WERI-Rb-1 (cell line): ENCODE measurements at places on chromosomes 5 and 9.

DNA sequence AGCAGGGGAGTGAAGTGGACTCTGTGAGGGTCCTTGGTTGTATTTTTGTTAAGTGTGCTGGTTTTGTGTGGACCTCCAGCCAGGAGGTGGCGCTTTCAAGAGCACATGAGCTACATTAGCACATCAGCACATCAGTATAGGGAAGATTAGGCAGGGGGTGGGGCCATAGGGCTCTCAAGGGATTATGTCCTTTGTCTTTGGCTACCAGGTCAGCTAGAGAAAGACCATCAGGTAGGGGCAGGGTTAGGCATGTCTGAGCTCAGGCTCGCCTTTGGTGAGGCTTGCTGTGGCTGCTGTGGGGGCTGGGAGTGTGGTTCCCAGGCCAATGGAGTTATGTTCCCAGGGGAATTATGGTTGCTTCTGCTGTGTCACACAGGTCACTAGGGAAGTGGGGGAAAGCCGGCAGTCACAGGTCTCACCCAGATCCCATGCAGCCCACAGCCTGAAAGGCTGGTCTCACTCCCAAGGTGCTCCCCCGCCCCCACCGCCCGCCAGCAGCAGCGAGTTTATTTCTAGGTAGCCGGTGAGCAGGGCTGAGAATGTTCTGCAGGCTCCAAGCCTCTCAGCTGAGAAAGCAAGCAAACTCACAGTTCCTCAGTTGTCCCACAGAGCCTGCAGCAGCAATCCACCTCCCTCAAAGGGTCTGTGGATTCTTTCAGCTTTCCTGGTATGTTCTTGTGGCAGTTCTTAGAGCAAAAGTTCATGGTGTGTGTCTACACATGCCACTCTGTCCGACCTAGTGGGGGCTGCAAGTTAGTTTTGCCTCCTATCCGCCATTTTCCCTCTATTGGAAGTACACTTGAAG is 13.7 kb downstream of the OR1J1 start:
- DNase-seq = peak; percentile 89

GRCh38 chr9:77748214-77748772 is 100.2 kb upstream of the GNA14 start:
- no peak for DNase-seq

- DNase-seq = no peak
Measured at GRCh38 chr9:112325600-112325999, 7.8 kb downstream of the PTBP3 start.

DNA sequence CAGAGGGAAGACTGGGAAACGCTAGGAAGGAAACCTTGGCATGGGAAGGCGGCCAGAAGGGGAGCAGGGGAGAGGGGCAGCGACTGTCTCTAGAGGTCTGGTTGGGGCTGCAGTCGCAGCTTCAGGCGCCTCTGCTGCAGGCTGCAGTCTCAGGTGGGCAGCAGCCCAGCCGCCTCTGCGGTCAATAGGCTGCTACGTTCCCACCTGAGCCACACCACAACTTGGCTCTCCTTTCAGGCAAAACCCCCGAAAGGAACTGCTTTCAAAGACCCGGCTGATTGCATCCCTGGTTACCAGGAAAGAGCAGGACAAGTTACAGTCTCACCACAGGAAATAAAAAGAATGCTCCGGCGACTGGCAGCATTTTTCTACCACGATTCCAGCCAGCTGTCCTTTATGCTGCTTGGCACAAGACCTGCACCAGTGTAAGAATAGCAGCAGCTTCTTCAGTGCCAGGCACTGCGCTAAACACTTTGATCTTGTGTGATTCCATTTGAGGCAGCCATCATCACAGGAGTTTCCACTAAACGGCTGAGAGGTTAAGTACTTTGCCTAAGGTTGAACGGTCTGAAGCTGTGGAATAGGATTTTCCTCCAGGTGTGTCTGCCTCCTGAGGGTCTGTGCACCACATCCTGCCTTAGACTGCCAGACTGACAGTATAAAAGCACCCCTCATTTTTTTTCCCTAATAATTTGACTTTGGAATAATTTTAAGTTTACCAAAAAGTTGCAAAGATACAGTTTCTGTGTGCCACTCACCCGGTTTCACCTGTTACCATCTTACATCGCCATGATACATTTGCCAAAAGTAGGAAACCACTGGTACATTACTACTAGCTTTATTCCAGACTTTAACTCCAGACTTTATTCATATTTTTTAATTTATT is 7.5 kb downstream of the RPS14 start:
- no peak for DNase-seq

GRCh38 chr9:108416324-108416723 is 439.5 kb downstream of the ACTL7B start:
- no peak for DNase-seq

GRCh38 chr5:93331863-93332262 is 249.2 kb downstream of the NR2F1-AS1 start:
- DNase-seq = no peak

- no peak for DNase-seq
Measured at GRCh38 chr5:16437977-16438376, 27.6 kb downstream of the ZNF622 start.

DNA sequence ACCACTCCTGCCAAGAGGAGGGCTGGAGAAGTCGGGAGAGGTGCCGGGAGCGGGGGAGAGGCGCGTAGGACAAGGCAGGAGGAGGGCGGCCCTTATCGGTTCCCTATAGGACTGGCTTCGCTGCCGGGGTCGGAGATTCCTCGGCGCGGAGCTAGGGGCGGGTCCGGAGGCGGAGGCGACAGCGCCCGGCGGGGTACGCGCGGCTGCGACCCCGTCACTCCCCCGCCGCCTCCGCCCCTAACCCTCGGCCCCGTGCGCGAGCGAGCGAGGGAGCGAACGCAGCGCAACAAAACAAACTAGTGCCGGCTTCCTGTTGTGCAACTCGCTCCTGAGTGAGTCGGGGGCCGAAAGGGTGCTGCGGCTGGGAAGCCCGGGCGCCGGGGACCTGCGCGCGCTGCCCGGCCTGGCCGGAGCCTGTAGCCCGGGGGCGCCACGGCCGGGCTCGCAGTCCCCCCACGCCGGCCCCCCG is 2.0 kb downstream of the GLIS3 start:
- DNase-seq = peak; percentile 21

DNA sequence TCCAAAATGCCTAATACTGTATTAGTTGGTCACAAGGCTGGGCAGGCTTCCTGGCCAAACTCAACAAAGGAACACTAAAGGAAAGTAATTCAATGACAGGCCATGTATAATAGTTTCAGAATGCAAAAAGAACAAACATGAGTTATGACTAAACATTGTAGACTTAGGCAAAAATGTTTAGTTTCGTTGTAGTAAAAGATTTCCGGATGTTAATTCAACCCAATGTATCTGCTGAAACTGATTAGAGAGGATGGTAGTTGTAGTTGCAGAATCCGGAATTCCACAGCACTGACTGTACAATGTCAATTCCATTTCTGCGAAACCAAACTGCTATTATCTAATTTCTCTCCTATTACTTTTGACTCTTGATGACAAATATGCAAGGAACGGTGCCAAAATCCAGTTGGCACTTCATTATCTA is 117.9 kb upstream of the FST start:
- no peak for DNase-seq

- DNase-seq = no peak
Measured at GRCh38 chr9:128151309-128152132, 2.3 kb downstream of the LCN2 start.
